Motor neuron (in vitro differentiated cells): ENCODE measurements at places on chromosomes 7 and 10. TPM values are rescaled to one million over a fixed set of nuclear protein-coding genes. Genes with fewer than 3 reads are reported as not detected.

DNA sequence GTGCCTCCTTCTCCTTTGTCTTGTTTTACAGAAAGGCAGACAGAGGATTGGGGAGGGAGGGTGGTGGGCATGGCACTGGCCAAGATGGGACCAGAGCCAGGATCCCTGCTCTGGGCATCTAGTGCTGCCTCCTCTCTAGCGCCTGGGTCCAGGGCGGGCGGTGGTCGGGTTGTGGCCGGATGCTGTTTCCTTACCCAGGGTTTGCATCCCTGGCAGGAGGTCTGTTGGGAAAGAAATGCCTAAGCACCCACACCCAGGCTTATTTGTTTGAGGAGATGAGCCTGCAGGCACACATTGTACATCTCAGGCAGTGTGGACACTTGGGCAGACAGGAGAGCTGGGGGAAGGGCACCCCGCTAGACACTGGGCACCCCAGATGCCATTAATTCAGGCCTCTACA is 102.3 kb upstream of the PCBD1 start:
- no peak for ATAC-seq

- no peak for ATAC-seq
Observed at GRCh38 chr7:27972276-27972675, 208.3 kb downstream of the JAZF1 start.

DNA sequence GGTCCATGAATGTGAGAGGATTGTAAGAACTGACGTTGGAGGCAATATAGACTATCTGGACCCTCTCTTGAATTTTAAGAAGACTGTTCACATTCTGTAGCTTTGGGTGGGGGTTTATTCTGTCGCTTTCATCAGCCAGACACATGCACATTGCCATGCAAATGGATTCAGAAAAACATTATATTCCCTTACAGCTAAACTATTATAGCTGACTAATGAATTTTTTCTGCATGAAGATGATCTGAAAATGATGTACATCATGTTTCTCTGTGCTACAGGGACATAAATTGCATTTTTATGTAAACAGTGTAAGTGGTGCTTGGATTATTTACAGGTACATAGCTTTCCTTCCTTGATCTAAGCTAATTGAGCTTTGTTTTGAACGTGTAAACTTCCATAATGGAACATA is 1.5 kb downstream of the MET start:
- ATAC-seq, result no peak

DNA sequence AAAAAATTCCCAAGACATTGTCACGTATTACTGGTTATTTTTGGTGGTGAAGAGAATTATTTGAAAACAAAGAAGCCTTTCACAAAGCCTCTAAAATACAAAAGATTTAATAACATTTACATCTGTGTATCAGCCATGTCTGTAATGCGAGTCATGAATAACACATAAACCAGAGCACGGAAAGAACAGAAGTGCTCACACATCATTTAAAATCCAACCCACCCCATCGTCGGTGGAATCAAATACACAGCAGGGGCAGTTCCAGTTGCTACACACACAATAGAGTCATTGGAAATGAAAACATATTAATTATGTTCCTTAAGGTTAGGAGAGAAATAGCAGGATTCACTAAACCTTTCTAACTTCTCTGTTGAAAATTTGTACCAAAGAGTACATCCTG is 1097.3 kb downstream of the KCNMA1 start:
- no peak for ATAC-seq

DNA sequence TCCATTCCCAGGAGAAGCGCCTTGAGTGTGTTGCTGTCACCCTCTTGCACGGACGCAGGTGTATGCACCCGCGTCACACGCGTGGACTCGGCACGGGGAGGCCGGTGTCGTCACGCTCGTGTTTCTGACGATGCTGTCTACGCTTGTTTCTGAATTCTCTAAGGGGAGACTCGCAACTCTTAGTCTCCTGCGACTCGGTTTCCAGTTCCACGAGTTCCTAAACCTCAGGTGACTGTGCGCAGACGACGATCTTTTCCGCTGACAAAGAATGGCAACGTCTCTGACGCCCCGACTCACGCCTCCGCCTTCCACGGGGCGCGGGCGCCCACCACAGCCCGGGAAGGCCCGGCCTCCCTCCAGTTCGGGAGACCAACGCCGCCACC is 579 bp downstream of the IDI1 start:
- ATAC-seq, result peak; percentile 0

- ATAC-seq, result peak; percentile 76
Observed at GRCh38 chr10:127276794-127277462, 80.5 kb upstream of the INSYN2A start.

DNA sequence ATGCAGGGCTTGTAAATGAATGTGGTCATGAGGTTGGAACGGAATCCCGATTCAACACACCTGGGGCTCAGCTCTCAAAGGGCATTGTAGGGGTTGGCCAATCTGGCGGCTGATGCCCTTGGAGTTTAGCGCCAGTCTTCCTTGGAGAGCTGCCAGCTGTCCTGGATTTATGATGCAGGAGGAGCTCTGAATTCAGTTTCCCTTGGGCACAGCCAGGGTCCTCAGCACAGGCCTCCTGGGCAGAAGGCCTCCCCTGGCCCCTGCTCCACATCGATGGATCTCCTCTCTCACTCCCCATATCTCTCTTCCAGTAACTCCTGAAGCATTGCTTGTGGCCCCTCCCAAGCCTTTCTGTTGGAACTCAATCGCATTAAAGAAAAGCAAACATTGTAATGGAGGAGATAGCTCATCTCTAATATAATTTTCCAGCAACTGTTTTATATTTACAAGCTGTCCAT is 985 bp upstream of the CYTH3 start:
- ATAC-seq, result no peak

GRCh38 chr10:59887006-59887405 is 19.4 kb downstream of the CCDC6 start:
- ATAC-seq, result no peak

DNA sequence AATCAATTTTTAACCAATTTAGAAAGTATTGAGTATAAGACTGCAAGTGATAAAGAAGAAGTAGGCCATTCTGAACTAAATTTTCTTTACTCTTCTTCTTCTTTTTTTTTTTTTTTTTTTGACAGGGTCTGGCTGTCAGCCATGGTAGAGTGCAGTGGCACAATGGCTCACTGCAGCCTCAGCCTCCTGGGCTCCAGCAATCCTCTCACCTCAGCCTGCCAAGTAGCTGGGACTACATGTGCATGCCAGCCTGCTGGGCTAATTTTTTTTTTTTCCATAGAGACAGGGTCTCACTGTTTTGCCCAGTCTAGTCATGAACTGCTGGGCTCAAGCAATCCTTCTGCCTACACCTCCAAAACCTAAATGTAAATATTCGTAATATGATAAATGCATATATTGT is 63.2 kb downstream of the DGKB start:
- no peak for ATAC-seq

DNA sequence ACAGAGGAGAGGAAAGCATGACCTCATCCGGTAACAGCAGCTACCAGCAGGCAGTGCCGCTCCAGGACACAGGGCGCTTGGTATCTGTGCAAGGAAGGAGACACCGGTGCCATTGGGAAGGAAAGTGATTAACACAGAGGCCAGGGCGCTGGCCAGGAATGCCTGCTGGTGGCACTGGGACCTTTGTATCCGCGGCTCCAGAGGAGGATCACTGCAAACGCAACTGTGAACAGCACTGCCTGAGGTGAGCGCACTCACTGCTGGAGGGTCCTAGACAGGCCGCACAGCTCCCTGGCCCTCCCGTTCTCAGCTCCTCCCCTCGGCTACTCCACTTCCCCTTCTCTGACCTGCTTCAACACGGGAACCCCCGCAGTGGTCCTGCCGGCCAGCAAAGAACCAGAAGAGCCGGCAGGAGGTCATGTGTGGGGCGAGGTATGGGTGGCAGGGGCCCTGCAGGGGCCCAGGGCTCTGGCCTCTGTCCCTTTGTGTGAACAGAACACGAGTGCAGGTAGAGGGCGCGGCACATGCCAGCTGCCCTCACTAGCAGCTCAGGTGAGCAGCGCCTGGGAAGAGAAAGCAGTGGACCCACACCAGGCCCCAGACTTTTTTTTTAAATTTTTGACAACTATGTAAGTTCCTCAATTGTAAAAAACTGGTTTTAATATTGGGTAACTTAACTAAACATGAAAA is 107.6 kb downstream of the VIPR2 start:
- no peak for ATAC-seq

GRCh38 chr7:6443372-6443941 is 4.3 kb downstream of the DAGLB start:
- no peak for ATAC-seq

DNA sequence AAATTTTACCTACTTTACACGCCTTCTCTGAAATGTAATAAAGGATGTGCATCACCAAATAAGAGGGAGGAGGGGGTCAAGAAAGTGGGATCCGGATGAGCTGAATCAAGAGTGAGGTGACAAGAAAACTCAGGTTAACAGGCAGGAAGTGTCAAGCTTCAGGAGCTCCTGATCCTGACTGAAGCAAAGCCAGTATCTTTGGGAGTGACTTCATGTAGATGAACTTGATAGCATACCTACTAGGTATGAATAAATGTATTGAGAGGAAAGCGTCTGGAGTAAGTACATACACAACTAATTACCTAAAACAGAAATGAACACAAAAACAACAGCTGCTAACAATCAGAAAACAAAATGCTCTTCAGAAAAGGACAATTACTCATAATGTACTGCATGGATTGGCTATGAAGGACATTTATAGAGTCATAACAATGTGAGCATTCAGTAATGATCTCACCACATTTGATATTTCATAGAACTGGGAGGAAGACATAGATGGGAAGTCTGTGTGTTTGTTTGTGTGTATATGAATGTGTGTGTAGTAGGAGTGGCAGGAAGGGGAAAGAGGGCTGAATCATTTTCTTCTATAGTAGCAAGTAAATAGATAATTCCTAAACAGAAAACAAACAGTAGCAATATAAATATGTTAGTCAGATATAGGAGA is 29.4 kb downstream of the PRKG1 start:
- ATAC-seq, result peak; percentile 68

DNA sequence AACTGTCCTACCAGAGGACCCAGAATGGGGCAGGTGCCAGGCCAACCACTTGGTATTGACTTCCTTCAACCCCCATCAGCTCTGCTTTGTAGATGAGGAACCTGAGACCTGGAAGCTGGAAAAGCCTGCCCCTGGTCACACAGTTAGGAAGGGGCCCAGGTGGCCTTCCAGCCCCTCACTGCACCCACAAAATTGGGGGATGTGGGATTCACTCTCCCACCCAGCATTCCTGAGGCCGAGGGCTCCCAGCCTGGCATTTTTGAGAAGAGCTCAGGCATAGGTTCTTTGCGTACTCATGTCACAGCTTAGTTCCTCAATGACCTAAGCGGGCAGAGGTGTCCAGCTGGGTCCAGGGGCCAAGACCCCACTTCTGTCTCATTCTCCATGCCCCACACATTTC is 46.1 kb downstream of the EBF3 start:
- no peak for ATAC-seq

DNA sequence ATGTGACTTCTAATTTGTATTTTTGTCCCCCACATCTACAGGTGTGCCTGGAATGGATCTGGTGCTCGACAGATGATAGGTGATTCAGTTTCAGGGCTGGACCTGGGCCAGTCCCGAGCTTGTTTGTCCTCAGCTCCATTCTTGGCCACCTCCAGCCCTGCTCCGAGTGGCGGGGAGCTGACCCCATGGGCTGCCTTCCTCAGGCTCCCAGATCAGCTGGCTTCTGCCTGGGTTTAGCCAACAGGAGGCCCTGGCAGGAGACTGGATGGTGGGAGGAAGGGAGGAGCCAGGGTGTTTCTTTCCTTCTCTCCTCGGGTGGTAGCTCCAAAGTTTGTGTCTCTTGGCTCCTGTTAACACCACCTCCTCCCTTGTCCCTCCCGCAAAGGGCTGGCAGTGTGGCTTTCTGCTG is 75.2 kb downstream of the CDH23 start:
- ATAC-seq, result no peak

GRCh38 chr10:71708301-71708703 is 11.3 kb downstream of the C10orf105 start:
- ATAC-seq, result peak; percentile 36

DNA sequence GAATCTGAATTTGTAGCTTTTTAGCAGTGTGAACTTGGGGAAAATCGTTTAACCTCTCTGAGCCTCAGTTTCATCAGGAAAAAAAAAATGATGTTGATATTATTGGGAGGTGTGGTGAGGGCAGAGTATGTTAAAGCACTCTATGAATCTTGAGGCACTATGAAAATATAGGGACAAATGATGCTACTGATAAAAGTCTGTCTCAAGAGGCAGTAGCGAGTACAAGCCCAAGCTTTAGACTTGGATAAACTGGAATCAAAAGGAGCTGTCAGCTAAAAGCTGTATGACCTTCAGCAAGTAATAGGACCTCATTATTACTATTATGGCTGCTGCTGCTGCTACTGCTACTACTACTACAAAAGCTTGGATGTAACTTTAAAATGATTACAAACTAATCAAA is 8.4 kb downstream of the ZNF277 start:
- ATAC-seq, result no peak

DNA sequence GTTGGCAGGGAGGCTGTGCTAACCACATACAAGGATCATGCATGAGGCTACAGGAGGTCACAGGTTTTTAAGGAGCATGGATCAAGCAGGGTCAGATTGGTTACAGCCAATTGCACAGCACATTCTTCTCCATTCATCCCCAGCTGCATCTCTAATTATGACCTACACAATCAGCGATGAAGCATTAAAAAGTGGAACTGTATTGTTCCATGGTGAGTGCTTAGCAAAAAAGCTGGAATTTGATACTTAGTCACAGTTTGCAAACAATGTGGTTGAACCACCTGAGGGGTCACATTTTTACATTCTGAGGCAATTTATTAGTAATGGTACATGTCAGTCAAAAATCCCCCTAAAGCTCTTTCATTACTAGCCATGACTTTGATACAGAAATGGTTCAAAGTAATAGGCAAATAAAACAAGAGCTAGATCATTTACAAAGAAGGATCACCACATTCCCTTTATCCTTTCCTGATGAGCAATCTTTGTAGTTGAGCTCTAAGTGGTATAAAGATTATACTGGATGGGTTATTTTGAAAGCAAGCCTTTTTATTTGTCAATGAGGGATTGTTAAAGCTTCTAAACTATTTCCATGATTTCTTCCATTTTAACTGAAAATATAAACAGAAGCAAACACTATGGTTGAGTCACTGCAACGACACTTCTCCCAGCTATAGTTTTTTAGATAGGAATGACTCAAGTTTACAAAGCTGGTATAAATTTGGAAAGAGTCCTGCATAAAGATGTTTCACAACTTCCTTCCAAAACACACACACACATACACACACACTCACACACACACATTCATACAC is 217.8 kb upstream of the SEMA3A start:
- ATAC-seq, result peak; percentile 62

- peak; percentile 42 for ATAC-seq
Observed at GRCh38 chr10:11145495-11145855, 127.8 kb downstream of the CELF2 start.

- no peak for ATAC-seq
Observed at GRCh38 chr7:132869166-132869861, 212.6 kb downstream of the CHCHD3 start.

- no peak for ATAC-seq
Observed at GRCh38 chr7:33422825-33423645, 293.7 kb downstream of the BBS9 start.

ASB4 gene
- total RNA-seq, result 0.66 and 1.4 TPM in 2 replicates

TDRD1 gene
- 0.05 TPM in 1 of 2 replicates, not detected in the other for total RNA-seq

SHTN1 gene
- total RNA-seq, result 26.7 and 30.0 TPM in 2 replicates

MMP21 gene
- total RNA-seq, result 0.15 TPM in 1 of 2 replicates, not detected in the other

FOXI2 gene
- total RNA-seq, result 0.29 and 0.57 TPM in 2 replicates

AKR1C2 gene
- total RNA-seq, result 33.0 and 37.3 TPM in 2 replicates

C10orf62 gene
- total RNA-seq, result 0.31 TPM in 1 of 2 replicates, not detected in the other

SPDYE2B gene
- total RNA-seq, result 1.6 and 2.0 TPM in 2 replicates

BMPER gene
- 14.0 and 16.9 TPM in 2 replicates for total RNA-seq

FAM237B gene
- 0.19 and 0.31 TPM in 2 replicates for total RNA-seq
